ENCODE measurements at places on chromosomes 11 and 22.

- no peak for DNase-seq
These were observed 138.8 kb downstream of the AASDHPPT start for GRCh38 chr11:106216281-106216680.

- DNase-seq: no peak
These were observed 8.3 kb upstream of the HTR3B start for GRCh38 chr11:113896156-113896879.

DNA sequence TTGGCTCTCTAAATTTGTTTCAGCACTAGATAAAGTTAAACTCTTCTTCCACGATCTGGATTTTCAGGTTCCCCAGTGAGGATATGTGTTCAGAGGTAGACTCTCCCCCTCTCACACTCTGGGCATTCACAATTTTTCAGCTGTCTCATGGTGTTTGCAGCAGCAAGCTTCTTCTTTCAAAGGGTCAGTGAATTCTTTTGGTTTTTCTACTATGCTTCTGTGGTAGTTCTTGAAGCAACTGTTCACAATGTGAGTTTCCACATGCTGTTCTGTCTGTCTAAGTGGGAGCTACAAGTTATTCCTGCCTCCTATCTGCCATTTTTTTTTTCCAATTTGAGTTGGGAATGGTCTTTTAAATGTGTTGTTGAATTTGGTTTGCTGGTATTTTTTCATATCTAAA is 25.4 kb downstream of the CNTF start:
- no peak for DNase-seq

DNA sequence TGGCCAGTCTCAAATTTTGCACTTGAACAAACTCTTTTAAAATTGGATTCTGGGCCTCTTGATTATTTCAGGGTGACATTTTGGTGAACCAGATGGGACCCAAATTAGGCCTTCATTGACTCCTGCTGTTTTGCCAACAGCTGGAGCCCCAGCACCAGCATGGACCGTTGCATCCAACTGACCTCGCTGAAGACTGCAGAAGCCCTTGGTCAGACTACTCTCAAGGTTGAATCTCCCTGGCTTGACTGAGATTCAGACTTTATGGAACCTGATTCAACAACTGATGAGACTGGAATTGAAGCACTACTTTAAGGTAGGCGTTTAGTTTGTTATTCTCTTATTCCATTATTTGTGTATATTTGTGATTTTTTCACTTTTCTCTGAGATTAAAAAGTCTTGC is 41.7 kb downstream of the NARS2 start:
- no peak for DNase-seq

- no peak for DNase-seq
These were observed 79.3 kb downstream of the KCNA4 start for GRCh38 chr11:29937526-29937925.

GRCh38 chr11:88709567-88709966 is 356.2 kb downstream of the GRM5 start:
- no peak for DNase-seq

DNA sequence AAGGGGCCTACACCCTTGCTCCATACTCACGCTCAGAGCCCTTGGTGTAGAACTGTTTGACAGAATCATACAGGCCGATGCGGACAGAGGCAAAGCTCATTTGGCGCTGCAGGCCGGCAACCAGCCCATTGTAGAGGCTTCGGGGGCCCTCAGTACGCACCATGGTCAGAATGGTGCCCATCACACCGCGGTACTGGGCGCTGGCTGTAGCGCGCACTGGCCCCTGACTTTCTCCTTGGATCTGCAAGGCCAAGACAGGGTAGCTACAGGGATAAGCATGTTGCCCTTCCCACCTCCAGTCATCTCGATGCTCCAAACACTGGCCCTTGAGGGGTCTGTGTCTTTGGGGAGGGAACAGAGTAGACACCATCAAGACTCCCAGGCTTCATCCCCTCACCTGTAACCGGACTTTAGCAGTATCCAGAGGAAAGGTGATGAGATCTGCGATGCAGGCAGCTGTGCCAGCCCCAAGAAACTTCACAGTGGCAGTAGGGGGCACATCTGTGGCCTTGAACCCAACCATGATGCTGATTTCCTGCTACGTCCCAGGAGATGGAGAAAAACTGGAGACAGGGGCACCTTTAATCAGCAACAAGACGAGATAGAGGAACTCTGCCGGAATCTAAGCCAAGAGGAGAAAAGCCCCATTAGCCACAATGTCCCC is 4.7 kb downstream of the UCP2 start:
- no peak for DNase-seq

GRCh38 chr22:25153961-25154666 is 45.5 kb upstream of the CRYBB3 start:
- no peak for DNase-seq

DNA sequence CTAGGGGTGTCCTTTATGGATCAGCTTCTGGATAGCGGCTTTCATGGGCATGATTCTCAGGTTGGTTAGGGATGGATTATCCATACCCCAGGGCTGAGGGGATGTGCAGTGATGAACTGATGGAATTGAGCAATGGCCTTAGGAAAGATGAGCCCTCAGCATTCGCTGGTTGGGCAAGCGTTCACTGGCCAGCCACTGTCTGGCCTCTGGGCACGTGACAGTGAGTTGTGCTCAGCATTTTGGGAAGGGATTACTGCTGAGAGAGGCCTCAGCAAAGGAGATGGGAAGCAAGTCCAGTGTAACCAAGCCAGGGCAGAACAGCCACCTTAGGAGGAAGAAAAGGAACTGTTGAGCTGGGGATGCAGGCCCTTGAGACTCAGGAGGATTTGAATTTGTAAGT is 17.4 kb downstream of the UBASH3B start:
- no peak for DNase-seq

DNA sequence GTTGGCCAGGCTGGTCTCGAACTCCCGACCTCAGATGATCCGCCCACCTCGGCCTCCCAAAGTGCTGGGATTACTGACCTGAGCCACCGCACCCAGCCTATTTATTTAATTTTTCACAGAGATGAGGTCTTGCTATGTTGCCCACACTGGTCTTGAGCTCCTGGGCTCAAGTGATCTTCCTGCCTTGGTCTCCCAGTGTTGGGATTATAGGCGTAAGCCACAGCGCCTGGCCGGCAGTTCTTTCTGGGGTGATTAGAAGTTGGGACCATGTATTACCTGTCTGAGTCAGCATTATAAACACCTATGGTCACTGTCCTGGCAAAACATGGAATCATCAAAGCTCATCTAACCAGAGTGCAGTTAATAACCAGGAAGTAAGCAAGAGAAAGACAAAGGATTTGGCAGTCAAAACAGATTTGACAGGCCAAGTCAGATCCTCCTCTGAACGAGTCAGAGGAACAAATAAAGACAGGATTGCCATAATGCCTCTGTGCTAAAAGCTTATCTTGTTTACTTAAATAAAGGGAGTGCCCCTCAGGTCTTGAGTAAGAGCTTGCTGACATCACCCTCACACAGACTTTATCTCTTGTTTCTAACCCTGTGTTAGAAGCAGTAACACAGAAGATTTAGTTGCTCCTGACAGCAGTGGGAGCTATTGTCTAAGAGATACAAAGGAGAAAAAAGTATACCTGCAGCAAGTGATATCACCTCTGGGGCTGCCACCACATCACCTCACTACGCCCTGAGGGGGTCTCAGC is 3.7 kb downstream of the SERPIND1 start:
- no peak for DNase-seq
